ENCODE measurements at places on chromosomes 6 and 20.

- no peak for DNase-seq
These were observed 43.9 kb downstream of the HNF4A start for GRCh38 chr20:44399446-44399845.

DNA sequence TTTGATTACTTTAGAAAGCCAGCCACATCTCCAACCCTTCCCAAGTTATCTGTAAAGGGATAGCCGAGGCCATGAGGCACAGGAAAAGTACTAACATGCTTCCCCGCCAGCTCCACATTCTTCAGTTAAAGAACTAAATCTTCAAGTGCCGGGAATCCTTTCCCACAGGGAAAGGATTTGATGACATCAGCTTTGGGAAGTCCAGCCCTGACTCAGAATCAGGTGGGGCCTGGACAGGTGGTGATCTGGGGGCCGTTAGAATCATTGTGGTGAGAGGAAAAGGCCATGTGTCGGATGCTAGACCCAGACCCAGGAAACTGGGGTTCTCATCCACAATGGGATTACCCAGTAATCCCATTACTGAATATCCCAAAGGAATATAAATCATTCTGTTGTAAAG is 580.0 kb downstream of the QKI start:
- no peak for DNase-seq

DNA sequence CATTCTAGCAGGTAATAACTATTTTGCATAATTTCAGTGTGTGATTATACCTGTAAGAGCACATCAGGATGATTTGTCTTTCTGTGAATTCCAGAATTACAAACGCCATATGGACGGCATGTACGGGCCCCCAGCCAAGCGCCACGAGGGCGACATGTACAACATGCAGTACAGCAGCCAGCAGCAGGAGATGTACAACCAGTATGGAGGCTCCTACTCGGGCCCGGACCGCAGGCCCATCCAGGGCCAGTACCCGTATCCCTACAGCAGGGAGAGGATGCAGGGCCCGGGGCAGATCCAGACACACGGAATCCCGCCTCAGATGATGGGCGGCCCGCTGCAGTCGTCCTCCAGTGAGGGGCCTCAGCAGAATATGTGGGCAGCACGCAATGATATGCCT is 122.7 kb downstream of the TMEM242 start:
- DNase-seq = no peak

- no peak for DNase-seq
These were observed 231.4 kb downstream of the GJA1 start for GRCh38 chr6:121666814-121667213.

GRCh38 chr6:1797801-1798200 is 188.1 kb downstream of the FOXC1 start:
- DNase-seq = no peak
